ENCODE measurements at places on chromosomes 7 and 10. TPM values are rescaled to one million over a fixed set of nuclear protein-coding genes. Genes with fewer than 3 reads are reported as not detected.

- no peaks in the 10 kb centered on the region for H3K27me3 ChIP-seq
- H3K4me3 ChIP-seq: no peak overlapping the region
- no peak for DNase-seq
- H3K36me3 ChIP-seq: no peaks in the 10 kb centered on the region
- H3K27ac ChIP-seq: no peak overlapping the region
Observed at GRCh38 chr7:74149603-74150002, 24.6 kb upstream of the EIF4H start.

- no peak for DNase-seq
- H3K4me1 ChIP-seq: no peaks in the 10 kb centered on the region
- H3K36me3 ChIP-seq: no peaks in the 10 kb centered on the region
- no peak overlapping the region for H3K27ac ChIP-seq
Observed at GRCh38 chr10:9311702-9312499, 1257.4 kb downstream of the GATA3 start.

Gene VAX1
- total RNA-seq: not detected

DNA sequence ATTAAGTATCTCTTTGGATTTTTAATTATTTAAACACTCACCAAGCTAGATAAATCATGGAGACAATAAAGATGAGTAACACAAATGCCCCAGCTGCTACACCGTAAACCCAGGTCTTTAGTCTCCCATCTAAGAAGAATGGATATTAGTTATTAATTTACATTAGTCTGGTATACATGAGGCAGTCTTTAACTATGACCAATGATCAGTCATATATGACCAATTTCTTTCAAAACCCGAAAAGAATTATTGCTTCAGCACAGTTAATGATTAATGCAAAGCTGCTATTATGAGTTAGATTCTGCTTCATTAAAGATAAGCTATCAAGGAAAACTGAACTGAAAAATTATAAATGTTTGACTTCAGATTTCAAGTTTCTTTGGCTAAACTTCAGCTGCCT lies 402.9 kb downstream of the PHF14 start:
- H3K36me3 ChIP-seq: no peaks in the 10 kb centered on the region
- H3K4me1 ChIP-seq: no peaks in the 10 kb centered on the region
- no peak overlapping the region for H3K27ac ChIP-seq
- no peak for DNase-seq

GRCh38 chr10:60427709-60428386 lies 38.2 kb upstream of the ANK3 start:
- no peak overlapping the region for H3K27ac ChIP-seq
- no peak for DNase-seq
- H3K27me3 ChIP-seq: no peaks in the 10 kb centered on the region
- H3K36me3 ChIP-seq: no peaks in the 10 kb centered on the region

Gene ELOVL3
- not detected for total RNA-seq
